Heart left ventricle (tissue), 16 donors: ENCODE measurements at places on chromosomes 6 and 20. TPM values are rescaled to one million over a fixed set of nuclear protein-coding genes. Genes with fewer than 3 reads are reported as not detected.
A peak's percentile ranks its signal among the peaks of the same experiment; 100 is the strongest.

Gene TMEM244
- not detected for total RNA-seq

DNA sequence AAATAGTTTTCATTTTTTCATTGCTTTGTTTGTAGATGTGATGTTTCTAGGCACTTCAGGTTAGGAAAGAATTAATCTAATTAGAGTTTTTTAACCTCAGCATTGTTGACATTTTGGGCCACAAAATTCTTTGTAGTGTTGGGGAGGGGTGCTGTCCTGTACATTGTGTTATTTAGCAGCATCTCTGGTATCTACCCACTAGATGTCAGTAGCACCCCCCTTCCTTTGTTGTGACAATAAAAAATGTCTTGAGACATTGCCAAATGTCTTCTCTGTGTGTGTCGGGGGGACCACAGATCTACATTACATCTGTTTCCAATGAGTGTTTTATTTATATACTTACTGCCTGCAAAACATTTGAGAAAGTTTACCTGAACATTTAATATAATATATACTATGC is 45.6 kb downstream of the EYA4 start:
- no peak for DNase-seq

DNA sequence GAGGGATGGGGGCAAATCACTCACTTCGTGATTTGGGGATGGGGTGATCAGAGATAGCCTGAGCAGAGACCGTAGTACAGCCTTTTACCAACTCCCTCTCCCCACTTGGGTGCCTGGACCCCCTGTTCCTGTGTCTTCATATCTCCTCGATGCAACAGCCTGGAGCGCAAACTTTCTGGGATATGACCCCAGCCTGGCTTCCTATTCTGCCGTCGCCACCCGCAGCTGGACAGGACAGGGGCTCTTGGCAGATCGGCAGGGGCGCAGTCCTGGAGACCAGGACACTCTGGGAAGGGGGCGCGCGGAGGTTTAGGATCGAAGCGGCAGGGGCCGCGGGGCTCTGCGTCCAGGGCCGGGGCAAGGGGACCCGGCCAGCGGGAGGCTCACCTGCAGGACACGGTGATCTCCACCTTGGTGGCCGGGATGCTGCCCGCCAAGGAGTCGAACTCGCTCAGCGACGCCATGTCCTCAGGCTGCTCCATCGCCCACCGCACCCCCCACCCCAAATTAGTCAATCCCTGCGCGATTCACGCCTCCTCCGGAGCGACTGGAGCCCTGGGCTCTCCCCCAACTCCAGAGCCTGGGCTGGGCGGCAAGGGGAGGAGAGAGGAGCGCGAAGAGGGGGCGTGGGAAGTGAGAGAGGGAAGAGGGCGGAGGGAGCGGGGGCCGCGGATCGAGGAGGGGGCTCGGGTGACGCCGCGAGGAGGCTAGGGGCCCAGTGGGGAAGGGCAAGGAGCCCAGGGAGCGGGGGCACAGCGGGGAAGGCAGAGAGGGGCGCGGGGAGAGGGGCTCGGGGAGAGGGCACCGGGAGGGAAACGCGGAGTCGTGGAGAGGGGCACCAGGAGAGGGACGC is at the start of gene CPNE5:
TSS of gene CPNE5 (minus strand) at position 549 of the 853 bp plus-strand sequence. CDS start at position 482, 67 bp downstream.
- DNase-seq: peak; percentile 59

DNA sequence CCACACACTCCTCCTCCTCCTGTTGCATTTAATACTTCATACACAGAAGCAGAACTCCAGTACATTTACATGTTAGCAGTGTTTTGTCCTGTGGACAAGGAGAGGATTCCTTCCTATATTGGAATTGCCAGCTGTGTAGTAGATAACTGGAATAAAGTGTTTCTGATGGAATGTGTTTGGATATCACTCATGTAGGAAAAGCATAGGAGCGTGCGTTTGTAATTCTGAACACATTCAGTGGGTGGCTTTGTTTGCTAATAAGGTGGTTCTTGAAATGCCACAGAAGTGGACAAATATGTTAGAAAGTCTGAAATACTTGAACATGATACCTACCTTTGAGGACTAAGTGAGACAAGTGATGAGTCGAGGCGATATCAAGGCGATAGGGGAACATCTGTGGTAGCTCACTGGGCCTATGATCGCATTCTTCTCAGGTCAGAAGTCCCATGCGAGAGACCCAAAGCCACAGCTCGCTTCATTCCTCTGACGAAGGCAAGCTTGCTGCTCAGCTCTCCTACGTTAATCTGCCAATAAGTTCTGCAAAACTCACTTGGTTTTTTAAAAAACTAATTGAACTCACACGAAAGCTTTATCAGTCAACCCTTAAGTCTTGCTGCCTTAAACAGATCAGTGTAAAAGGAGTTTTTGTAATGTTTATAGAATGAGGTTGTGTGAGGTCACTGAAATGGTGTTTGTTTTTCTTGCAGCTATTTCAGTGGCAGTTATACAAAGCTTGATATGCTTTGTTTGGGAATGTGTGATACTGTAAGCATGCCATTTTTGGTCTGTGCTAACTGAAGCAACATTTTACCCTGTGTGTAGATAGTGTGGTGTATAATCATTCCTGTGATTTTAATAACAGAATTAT is 159.9 kb downstream of the SOX4 start:
- no peak for DNase-seq
